ENCODE measurements at places on chromosomes 1 and 21. TPM values are rescaled to one million over a fixed set of nuclear protein-coding genes. Genes with fewer than 3 reads are reported as not detected.

Gene DNMT3L
- not detected for total RNA-seq

Gene BCAN
- not detected for total RNA-seq

Gene C1orf185
- total RNA-seq, result not detected

Gene UBXN11
- total RNA-seq, result 3.7 TPM

Gene UBL4B
- not detected for total RNA-seq

Gene PPM1J
- 2.8 TPM for total RNA-seq

Gene C1orf87
- not detected for total RNA-seq

Gene SPATA1
- total RNA-seq, result 0.14 TPM

Gene IL22RA1
- 2.7 TPM for total RNA-seq

Gene PADI2
- total RNA-seq, result 0.14 TPM

Gene TRIM45
- total RNA-seq, result 3.8 TPM

Gene CTTNBP2NL
- total RNA-seq, result 12.6 TPM

Gene IGSF9
- total RNA-seq, result 20.9 TPM

Gene ASPM
- total RNA-seq, result 0.21 TPM

Gene TMEM52
- total RNA-seq, result 2.9 TPM

Gene GPR52
- total RNA-seq, result 0.34 TPM
